ENCODE measurements at places on chromosomes 1 and 21.

GRCh38 chr1:178337091-178337706 lies 159.6 kb downstream of the CLEC20A start:
- DNase-seq = no peak

GRCh38 chr1:165753934-165754333 lies 14.7 kb downstream of the TMCO1 start:
- DNase-seq = no peak

DNA sequence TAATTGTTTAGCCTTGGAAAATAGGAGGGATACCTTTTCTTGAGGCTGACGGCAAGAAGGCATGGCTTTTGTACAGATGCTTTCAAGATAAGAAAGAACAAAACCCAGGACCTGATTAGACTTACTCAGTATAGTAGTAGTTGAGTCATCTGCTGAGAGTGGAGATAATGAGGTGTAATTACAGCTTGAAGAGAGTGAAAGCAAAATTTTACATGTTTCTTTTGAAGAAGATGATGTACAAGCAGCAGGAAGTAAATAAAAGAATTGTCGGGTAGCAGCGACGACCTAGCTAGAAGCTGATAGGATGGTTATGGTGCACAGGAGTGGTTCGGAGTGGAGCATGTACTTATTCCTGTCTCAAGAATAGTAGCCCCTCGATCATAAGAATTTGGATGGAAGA lies 6.6 kb downstream of the ANGPTL1 start:
- DNase-seq = no peak

- no peak for DNase-seq
Observed at GRCh38 chr1:25556791-25557476, 13.5 kb downstream of the LDLRAP1 start.

GRCh38 chr1:227315629-227316346 lies 2.5 kb downstream of the CDC42BPA start:
- no peak for DNase-seq

GRCh38 chr1:202063093-202063492 lies 52.7 kb downstream of the ELF3 start:
- DNase-seq = no peak

DNA sequence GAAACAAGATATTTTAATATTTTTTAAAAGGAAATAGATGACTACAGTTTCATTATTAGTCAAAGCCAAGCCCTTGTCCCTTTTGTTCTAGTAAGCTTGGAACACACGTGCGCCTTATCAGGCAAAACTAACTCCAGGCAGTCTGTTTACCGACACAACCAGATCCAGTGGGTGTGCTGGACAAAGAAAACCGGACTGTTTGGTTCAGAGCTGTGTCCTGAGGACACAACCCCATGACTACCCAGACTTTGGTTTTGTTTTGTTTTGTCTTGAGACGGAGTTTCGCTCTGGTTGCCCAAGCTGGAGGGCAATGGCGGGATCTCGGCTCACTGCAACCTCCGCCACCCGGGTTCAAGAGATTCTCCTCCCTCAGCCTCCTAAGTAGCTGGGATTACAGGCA lies 13.9 kb upstream of the RHOU start:
- DNase-seq = no peak

- DNase-seq = no peak
Observed at GRCh38 chr1:32580348-32581017, 41.3 kb downstream of the ZBTB8A start.

DNA sequence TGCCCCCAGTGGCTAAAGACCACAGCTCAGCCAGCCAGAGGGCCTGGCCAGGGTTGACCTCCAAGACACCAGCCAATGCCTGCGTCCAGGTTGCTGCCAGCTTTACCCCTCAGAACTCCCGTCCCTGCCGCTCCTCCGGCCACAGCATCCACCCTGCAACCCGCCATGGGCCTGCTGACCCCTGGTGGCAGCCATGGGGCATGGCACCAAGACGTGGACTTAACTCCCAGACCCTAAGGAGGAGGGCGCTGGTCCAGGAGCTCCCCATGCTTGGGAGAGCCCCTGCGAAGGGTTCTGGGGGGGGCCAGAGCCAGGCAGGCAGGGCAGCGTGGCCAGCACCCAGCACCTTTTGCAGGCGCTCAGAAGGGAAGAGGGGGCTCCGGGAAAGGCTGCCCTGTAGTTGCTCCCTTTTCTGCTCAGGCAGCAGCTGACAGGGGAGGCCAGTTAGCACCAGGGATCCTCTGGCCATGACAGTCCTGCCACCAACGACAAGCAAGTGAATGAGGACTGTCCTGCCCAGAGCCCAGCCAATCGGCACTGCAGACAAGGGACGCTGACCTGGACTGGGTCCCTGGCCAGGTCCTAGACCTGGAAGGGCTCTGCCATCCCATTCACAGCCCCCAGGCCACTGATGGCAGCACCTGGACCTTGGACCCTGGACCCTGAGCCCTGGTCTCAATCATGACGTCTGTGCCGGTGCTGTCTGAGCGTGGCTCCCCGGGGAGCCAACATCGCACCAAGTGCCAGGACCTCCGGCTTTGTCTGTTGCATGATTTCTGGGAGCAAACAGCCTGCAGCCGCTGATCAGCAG lies 246.2 kb downstream of the NPHP4 start:
- peak; percentile 32 for DNase-seq

GRCh38 chr1:27403065-27403726 lies 10.8 kb downstream of the GPR3 start:
- DNase-seq = no peak

DNA sequence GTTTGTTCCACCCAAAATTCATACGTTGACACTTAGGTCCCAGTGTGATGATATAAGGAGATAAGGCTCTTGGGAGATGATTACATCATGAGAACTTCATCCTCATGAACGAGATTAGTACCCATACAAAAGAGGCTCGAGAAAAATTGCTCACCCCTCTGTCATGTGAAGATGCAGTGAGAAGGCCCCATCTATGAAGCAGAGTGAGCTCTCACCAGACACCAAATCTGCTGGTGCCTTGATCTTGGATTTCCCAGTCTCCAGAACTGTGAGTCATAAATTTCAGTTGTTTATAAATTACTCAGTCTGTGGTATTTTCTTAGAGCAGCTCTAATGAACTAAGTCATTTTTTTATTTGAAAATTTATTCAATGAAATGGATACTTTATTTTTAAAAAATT lies 42.6 kb upstream of the USP25 start:
- DNase-seq = no peak

- DNase-seq = no peak
Observed at GRCh38 chr1:60470246-60470645, 396.7 kb upstream of the C1orf87 start.

- DNase-seq = peak; percentile 53
Observed at GRCh38 chr1:151311589-151312331, 15.5 kb downstream of the PI4KB start.

GRCh38 chr21:37445228-37445627 lies 78.7 kb downstream of the DYRK1A start:
- no peak for DNase-seq

DNA sequence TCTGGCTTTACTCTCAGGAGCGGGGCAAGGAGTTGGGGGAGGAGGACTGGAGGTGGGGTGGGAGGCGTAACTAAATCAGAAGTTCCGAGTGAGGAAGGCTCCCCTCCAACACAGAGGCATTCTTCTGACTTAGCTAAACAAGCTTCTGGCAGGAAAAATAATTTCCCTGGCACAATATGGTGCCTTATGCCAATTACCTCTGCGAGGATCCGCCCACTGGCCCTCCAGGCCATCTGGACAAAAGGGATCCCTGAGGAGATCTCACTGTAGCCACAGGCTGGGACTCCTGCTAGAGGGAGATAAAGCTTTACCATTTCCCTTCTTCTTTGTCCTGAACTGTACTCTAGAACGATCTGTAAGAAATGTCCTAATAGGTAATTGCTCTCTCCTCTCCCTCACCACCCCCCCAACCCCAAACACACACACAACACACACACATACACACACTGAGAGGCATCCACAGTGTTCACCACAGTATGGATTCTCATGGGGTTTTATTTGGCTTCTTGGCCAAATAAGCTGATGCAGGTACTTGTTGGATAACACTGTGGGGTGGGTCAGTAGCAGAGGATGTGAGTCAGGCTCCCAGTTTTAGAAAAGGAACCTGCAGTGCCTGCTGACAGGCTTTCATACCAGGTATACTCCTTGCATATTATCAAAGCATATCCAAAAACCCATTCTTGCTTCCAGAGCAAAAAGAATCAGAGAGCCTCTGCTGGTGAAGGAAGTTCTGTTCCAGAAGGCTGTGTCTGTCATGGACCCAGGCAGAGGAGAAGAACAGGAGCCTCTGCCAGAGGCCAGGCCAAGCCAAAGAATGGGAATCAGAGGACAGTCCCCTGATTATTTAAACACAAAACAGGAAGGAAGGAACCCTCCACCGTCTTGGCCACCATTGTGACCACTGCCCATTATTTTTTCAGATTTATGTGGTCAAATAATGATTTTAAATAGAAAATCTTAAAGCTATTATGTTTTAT lies 169.1 kb downstream of the C1orf21 start:
- no peak for DNase-seq

DNA sequence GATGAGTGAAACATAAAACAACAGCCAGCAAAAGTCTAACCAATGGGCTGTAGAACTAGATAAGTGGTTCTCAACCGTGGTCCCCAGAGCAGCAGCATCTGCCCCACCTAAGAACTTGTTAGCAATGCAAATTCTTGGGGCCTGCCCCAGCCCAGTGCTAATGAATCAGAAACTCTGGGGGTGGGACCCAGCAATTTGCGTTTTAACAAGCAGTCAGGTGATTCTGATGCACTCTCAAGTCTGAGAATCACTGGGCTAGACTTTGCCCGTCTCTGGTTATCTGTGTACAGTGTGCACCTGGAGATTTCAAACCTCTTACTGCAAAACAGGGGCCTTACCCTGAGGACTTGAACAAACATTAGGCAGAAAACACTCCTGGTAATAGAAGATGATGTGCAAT lies 66.5 kb downstream of the PLXNA2 start:
- no peak for DNase-seq

DNA sequence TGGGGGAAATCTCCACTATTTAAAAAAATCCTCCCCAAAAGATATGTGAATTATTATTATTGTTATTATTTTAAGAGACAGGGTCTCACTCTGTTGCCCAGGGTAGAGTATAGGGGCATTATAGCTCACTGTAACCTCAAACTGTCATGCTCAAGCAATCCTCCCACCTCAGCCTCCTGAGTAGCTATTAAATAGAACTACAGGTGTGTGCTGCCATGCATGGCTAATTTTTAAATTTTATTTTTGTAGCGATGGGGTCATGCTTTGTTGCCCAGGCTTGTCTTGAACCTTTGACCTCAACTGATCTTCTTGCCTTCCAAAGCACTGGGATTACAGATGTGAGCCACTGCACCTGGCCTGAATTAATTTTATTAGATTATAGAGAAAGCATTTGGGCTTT lies 116.8 kb downstream of the RABGAP1L start:
- DNase-seq = no peak

- no peak for DNase-seq
Observed at GRCh38 chr1:10814976-10815857, 18.8 kb upstream of the CASZ1 start.

DNA sequence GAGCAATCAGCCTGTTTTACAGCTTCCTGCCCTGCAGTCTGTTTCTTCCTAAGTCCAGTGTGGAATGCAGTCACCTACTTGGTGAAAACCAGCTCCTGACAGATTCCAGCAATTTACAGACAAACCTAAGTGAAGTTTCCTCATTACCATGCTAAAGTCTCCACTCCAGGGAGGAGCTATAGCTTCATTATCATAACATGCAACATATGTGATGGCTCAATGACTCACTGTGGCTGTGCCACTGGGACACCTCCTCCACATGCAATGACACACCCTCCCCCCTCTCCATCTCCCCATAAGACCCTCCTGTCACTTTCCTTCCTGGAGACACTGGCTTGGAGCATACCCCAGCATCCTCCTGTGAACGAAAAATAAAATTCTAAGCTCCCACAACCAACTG lies 125.2 kb downstream of the MAP3K21 start:
- DNase-seq = no peak

DNA sequence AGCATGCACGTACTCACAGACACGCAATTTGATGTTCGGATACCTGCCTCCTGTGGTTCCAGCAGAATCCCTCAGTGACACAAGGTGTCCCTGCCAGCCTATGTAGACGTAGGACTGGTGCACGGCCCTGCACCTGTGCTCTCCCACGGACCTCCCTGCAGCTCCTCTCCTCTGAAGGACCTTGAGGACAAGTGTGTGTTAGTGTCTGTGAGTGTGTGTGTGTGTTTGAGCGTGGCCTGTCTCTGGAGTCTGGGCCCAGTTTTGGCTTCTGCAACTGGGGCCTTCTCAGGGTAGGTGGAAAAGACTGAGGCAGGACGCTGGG lies 22.5 kb upstream of the DMBX1 start:
- no peak for DNase-seq

GRCh38 chr21:37908691-37909090 lies 7.6 kb downstream of the KCNJ6 start:
- DNase-seq = no peak

GRCh38 chr1:68010090-68010489 lies 40.3 kb downstream of the DIRAS3 start:
- DNase-seq = no peak

- no peak for DNase-seq
Observed at GRCh38 chr1:82979593-82980236, 1019.2 kb downstream of the TTLL7 start.

DNA sequence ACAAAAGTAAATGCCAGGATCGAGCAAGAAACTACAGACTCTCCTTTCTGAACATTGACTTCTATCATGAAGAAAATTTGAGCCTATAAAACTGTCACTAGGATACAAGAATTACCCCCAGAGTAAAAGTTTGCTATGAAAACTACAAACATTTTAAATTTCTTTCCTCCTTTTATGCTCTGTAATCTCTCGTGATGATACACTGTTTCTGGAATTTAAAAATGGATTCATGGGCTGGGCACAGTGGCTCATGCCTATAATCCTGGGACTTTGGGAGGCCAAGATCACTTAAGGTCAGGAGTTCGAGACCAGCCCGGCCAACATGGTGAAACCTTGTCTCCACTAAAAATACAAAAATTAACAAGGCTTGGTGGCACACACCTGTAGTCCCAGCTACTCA lies 181.3 kb downstream of the ZNF281 start:
- no peak for DNase-seq

DNA sequence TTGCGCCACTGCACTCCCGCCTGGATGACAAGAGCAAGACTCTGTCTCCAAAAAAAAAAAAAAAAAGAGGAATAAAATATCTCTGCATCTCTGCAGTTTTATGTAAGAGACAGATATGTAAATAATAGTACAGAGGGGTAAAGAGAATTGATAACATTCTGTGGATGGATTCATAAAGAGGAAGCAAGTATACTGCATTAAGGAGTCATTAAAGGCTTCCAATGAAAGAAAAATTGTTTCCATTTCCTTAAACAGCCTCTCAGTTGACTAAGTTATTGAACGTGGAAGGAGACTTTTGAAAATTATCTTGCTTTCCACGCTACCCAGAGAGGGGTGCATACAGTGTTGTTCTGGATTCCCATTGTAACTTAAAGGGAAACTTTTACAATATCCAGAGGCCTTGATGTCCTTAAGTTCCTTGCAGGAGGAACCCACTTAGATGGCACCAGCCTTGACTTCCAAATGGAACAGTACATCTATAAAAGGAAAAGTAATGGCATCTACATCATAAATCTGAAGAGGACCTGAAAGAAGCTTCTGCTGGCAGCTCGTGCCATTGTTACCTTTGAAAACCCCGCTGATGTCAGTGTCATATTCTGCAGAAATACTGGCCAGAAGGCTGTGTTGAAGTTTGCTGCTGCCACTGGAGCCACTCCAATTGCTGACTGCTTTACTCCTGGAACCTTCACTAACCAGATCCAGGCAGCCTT lies 13.8 kb downstream of the CEP350 start:
- no peak for DNase-seq

- no peak for DNase-seq
Observed at GRCh38 chr1:210367566-210367965, 38.9 kb downstream of the HHAT start.

GRCh38 chr1:84492726-84493125 lies 13.5 kb upstream of the SPATA1 start:
- DNase-seq = no peak
